Hindlimb muscle (tissue), 1 donor: ENCODE measurements at places on chromosomes 4 and X. TPM values are rescaled to one million over a fixed set of nuclear protein-coding genes. Genes with fewer than 3 reads are reported as not detected.

DNA sequence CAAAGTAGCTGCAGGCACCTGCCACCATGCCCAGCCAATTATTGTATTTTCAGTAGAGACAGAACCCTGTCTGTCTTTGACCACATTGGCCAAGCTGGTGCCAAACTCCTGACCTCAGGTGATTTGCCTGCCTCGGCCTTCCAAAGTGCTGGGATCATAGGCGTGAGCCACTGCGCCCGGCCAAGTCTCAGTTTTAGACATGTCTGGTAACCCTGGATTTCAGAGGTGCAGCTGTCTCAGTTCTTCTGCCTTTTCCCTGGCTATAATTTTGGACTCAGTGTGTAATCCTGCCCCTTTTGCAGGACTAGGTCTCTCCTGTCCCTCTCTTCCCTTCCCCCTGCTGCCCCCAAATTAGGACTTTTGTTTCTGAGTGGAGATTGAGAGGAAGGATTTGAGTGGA, 46.6 kb downstream of the FAM193A start:
- no peak for DNase-seq

- DNase-seq = no peak
Observed at GRCh38 chrX:17377795-17378194, 2.8 kb downstream of the NHS start.

- no peak for DNase-seq
Observed at GRCh38 chrX:41600291-41600690, 88.5 kb upstream of the GPR34 start.

DNA sequence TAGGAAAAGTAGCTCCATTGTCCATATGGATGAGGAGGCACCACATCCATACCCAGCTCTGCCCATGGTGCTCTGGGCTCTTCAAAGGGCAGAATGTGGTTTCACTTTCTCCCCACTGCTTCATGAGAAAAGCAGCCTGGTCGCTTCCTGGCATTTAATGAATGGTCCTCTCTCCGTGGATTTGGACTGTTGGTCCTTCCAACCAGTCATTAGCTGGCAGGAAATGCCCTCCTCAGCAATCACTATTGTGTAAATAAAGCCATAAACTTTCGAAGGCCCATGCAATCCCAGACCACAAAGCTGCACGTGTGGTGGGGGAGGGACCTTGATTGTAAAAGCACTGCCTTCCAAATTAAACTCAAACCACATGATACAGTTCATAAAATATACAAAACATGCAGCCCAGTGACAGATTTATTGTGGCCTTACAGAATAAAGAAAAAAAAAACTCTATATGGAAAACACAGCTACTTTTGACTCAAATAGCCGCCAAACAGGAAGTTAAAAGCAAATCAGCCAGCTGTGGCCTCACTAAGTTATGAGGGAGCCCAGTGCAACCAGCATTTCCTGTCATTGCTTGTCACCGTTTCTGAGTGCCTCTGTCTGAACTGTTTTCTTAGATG, 8.1 kb downstream of the MBNL3 start:
- DNase-seq = peak; percentile 47

DNA sequence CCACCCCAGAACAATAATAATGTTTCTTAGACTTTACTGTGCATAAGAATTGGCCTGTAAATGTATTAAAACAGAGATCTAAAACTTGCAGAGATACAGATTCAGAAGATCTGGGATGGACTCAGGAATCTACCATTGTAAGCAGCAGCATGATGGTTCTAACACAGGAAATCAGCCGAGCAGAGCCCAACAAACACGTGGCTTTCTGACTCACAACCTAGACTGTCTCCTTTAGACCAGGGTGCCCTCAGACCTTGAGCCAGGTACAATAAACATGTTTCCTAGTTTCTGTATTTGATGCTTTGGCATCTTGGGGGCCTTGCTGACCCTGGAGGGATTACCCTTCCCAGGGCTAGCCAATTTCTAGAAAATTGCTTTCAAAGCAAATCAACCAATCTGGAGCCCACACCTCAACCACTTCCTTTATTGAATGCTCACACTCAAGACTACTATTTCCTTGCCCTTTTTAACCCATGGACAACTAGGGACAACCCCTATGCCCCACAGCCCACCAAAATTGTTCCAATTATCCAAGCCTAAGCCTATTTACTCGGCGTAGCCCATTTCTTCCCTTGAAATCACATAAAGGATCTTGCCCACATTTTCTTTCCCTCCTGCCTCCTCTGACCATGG, 80.5 kb downstream of the TBC1D9 start:
- no peak for DNase-seq

GRCh38 chrX:77347572-77347971, 99.6 kb upstream of the FGF16 start:
- no peak for DNase-seq

DNA sequence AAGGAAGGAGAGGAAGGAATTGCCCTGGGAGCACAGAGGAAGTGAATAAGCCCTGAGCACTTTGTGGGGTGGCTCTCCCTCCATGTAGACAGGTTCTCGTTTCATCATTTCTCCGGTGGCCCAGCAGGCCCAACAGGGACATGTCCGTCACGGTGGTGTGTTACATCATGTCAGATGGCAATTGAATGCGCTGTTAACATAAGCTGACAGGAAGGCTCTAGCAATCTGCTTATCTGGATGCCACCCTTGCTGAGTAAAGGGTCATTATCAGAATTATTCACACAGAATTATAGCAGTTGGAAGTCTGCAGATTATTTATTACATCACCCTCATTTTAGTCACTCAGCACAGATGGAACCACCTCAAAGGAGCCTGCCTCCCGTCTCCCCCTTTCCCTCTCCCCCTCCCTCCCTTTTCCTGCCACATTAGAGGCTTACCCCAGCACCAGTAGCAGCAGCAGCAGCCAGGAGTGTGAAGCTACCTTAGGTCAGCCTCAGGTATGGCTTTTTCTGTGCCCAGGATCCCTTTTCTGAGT, 124.3 kb upstream of the TRIM2 start:
- no peak for DNase-seq

DNA sequence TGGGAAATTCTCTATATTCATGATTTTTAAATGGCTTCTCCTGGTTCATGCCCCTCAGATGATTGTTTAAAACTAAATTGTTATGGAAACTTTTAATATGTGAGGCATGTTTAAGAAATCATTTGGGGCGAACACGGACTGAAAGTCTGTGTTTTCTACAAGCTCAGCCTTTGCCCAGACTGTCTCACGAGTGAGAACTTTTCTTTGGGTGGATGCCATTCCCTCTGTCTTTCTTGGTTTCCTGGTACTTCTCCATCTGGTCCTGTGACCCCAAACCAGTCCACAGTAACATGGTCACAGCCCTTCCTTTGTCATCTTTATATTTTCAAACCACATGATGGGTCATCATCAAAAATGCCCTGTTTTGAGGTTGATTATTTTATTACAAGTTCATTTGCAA, 186.6 kb upstream of the GNPDA2 start:
- DNase-seq = no peak

- no peak for DNase-seq
Observed at GRCh38 chr4:8841678-8842268, 29.9 kb downstream of the HMX1 start.

DNA sequence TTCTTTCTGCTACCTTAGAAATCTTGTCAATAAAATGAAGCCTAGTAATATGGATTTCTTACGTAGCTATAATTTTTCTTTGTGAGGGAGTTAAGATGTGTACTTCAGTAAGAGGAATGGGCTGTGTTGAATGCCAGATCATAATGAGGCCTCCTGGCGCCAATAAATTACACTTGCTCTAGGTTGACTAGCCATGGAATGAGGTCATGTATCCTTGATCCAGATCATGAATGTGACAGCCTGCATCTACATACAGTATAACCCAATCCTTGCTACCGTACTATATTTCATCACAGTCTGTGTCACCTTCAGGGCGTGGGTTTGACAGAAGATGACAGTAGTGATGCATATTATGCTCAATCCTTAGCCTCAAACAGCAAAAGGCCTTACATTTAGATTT, 36.2 kb downstream of the NHS start:
- no peak for DNase-seq

- no peak for DNase-seq
Observed at GRCh38 chr4:168082379-168082778, 10.0 kb upstream of the ANXA10 start.

GRCh38 chr4:173490817-173491528, 39.1 kb downstream of the HAND2 start:
- no peak for DNase-seq

- DNase-seq = no peak
Observed at GRCh38 chrX:12118134-12118533, 20.1 kb upstream of the FRMPD4 start.

DNA sequence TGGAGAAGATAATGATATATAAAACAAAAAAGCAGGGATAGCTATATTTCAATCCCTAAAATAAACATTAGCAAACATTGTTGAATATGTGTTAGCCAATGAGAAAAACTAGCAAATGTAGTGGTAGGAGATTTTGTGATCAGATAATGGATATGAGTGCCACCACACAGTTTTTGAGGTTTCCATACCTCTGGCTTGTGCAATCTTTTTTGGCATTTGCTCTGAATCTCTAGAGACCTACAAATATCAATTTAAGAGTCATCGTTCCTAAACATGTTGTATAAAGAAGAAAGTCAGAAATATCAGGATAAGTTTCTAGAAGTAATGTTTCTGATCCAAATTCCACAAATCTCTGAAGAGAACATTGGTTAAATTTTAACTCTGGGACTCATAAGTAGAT, 308.7 kb downstream of the PDGFC start:
- DNase-seq = no peak

DNA sequence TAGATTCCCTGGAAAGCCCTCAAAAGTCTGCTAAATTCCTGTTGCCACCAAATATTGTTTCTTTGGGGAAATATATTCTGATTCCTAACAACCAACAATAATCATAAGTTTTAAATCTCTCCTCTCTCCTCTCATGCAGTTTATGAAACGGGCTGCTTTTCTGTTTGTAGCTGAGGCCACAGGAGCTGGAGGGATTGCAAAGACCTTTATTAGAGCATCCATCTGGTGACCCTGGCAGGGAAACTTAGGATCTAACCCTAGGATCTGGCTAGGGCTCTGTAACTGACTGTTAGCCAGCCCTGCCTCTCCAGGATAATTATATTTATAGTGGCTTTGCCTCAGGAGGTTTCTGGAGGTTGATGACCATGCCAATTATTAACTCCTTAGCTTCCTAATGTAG, 56.9 kb downstream of the SMAD1 start:
- no peak for DNase-seq

- DNase-seq = peak; percentile 42
Observed at GRCh38 chr4:169064296-169064695, 54.2 kb upstream of the CBR4 start.

- DNase-seq = no peak
Observed at GRCh38 chrX:18893536-18893935, 90.4 kb downstream of the PHKA2 start.

GRCh38 chr4:7169134-7169533, 23.2 kb upstream of the SORCS2 start:
- DNase-seq = no peak

GRCh38 chrX:97547877-97548578, 664.3 kb downstream of the RPA4 start:
- no peak for DNase-seq

DNA sequence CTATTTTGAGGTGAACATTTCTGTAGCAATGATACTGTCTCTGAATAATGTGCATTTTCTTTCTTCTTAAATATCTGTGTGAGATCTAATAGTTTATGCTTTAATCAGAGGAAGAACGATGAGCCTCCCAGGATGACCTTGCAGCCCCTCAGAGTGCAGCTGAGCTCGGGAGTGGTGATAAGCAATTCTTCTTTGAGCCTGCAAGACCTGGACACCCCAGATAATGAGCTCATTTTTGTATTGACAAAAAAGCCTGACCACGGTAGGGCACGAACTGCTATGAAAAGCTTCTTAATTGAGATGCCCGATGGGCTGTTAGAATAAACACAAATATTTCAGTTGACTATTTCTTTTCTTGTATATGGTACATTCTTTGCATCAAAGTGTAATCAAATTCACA, 105.0 kb upstream of the ANXA3 start:
- DNase-seq = no peak

- peak; percentile 87 for DNase-seq
Observed at GRCh38 chr4:24472514-24473308, 111.6 kb downstream of the DHX15 start.

- no peak for DNase-seq
Observed at GRCh38 chrX:20523626-20524312, 257.1 kb upstream of the RPS6KA3 start.

DNA sequence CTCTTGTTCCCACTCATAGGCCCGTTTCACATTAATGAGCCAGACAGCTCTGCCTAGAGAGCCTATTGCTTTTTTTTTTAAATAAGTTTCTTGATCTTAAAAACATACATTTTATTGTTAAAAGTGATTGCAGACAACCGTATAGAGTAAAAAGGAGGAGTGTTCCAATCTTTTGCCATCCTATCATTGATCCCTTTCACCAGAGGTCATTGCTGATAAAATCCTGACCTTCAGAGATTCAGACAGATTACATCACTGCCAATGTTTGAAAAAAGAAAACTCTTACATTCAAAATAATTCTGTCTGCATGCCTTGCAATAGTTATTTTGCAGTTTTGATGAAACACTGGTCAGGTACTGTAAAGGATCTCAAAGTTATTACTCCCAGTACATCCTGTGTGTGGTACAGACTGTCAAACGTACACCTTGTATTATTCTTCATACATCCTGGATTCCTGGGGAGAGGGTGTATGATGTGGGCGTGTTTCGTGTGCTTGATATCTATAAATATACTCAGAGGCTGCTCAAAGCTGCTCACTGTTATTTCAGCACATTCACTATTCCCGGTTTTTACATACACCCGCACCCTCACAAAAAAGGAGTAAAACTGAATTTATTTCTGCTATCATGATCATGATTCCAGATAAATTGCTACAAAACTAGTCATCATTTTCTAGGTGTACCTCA, 15.4 kb upstream of the KLHL2 start:
- no peak for DNase-seq

DNA sequence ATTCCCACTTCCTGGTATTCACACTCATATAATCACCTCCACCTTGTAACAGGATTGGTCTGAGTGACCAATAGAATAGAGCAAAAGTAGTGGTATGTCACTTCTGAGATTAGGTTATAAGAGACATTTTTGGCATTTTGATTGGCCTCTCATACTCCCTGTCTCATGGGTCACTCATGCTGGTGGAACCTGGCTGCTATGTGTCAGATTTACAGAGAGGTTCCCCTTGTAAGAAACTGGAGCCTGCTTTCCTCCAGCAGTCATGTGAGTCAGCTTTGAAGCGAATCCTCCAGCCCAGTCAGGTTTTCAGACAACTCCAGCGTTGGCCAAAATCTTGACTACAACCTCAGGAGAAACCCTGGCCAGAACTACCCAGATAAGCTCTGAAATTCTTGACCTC, 2.6 kb upstream of the OTUD4 start:
- no peak for DNase-seq

The CCNQ gene
- 11.5 TPM for polyA plus RNA-seq

The KLF8 gene
- polyA plus RNA-seq = 6.5 TPM

The TMPRSS11B gene
- 0.08 TPM for polyA plus RNA-seq

The SUV39H1 gene
- 4.6 TPM for polyA plus RNA-seq

The NDST3 gene
- polyA plus RNA-seq = not detected

The SORBS2 gene
- 25.3 TPM for polyA plus RNA-seq

The BRS3 gene
- polyA plus RNA-seq = not detected
